ENCODE measurements at places on chromosomes 12 and 14.

DNA sequence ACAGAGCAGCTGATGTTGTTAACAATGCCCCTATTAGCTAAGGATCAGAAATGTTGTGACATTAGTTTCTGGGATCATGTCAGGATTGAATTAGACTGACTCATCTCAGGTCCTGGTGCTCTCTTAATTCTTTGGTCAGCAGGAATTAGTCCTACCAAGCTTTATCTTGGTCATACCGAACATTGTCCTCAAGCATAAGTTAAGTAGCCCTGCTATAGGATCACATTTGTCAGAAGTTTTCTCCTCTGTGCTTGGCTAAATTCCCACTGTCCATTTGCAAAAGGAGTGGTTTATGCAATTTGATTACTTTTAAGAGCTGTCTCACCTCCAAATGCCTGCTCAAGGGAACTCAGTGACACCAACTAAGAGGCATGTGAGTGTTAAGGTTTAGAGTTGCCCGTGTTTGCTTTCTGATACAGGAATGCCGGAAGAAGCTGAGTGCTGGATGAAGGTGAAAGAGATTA is 48.4 kb upstream of the IFNG-AS1 start:
- DNase-seq = no peak

DNA sequence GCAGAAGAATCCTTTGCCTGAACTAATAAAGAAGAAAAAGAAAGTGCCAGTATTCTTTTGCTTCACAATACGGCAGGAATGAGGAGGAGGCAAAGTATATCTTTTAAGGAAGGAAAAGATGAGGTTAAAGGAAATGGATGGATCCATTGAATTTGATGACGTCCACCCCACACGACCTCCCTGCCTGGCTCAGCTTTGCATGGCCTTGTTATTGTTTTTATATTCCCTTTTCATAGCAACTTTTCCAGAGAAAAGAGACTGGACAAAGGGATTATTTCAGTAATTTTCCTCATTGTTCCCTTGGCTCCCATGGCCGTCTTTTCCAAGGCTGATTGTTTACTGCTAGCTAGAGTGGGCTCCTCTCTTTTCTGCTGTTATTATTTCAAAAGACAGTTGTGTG is 123.2 kb upstream of the SEL1L start:
- DNase-seq = no peak

- DNase-seq = no peak
Measured at GRCh38 chr12:43728117-43728516, 30.5 kb downstream of the PUS7L start.

DNA sequence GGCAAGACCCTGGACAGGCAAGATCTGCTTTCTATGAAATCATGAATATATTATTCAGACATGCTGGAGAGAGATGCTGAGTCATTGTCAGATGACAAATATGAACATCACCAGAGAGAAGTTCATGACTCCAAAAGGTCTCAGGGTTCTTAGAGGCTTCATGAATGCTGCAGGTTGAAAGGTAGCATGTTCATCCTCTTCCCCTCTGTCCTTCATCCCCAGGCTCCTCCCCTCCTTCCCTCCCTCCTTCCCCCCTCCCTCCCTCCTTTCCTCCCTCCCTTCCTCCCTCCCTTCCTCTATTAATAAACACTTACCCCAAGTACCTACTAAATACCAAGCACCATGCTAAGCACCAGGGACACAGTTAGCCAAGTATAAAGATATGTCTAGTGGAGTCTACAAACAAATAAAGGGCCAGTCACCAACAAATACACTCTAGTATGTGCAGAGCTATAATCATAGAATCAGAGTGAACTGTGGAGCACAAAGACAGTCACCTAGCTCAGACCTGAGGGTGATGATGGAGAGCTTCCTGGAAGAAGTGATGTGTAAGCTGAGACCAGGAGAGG is 46.2 kb downstream of the RPH3A start:
- no peak for DNase-seq

DNA sequence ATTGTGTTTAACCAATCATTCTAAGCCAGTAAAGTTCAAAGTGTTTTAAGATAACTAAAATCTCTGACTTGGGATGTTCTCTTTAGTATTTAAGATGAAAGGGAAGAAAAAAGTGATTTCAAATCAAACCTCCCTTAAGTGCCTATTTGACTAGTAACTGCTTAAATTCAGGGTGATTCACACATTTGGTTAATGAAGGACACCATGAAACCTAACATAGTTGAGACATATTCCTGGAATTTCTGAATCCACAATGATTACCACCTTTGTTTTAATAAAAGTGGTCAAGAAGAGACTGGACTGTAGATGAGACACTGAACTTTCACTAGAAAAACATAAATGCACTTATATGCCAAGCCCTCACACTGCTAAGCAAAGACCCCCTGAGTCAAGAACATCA is 138.7 kb downstream of the MED13L start:
- DNase-seq = no peak

DNA sequence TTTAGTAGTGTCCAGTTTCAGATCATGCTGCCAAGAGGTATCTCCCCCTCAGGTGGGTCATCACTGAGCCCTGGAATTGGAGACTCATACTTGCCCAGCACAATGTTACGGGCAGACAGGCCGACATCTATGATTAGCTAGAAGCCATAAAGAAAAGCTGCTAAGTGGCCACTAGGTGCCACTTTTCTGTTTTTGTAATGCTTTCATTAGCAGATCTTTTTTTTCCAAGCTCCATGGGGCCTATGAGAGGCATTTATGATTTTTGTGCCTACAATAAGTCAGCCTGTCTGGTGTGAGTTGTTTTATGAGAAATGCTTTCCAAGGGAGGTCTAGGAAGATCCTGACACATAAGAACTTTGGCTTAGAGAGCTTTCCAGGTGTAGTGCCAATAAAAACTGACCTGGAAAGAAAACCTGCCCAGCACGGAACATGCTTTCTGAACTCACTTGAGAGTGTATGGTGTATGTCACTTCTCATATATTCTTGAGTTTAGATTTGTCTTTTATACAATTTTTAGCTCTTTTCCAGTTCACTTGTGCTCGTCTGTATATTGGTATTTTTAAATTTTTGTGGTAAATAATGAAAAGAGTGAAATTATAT is 21.8 kb upstream of the SMCO2 start:
- peak; percentile 34 for DNase-seq

DNA sequence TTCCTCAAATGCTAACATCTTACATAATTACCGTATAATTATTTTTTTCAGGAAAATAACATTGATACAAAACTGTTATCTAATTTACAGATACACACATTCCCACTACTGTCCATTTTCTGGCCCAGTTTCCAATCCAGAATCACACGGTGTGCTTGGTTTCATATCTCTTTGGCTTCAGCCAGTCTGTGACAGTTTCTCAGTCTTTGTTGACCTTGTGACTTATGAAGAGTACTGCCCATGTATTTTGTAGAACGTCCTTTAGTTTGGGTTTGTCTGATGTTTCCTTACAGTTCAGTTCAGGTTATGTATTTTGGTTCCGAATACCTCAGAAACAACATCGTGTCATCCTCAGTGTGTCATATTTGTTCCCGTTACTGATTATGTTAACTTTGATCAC is 16.2 kb downstream of the RXYLT1 start:
- no peak for DNase-seq

DNA sequence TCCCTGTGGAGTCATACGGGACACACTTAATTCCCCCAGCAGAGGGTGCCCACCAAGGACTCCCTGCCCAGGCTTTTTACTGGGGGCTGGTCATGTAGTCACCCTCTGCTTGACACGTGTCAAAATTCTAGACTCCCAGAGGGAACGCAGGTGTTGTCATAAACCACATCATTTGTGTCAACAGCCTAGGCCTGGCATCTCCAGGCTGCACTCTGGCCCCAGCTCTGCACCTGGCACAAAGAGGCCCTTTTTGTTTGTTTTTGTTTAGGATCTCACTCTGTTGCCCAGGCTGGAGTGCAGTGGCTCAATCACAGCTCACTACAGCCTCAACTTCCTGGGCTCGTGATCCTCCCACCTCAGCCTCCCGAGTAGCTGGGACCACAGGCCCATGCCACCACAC is 21.1 kb downstream of the BRI3BP start:
- DNase-seq = no peak

DNA sequence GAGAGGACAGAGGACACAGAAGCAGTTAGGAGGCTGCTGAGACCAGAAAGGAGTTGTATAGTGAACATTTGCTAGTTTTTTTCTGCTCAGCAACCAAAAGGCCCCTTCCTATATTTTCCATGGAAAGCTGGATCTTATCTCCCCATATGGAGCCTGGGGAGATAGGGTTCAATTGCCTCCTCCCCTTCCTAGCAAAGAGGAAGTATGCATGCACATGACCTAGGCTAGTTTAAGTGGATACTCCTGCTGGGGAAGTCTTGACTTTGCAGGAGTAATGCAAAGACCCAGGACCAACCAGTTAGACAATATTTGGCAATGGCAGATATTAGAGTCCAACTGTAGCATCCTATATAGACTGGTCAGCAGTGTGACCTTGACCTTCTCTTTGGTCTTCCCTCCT is 15.1 kb downstream of the CHD8 start:
- DNase-seq = no peak

DNA sequence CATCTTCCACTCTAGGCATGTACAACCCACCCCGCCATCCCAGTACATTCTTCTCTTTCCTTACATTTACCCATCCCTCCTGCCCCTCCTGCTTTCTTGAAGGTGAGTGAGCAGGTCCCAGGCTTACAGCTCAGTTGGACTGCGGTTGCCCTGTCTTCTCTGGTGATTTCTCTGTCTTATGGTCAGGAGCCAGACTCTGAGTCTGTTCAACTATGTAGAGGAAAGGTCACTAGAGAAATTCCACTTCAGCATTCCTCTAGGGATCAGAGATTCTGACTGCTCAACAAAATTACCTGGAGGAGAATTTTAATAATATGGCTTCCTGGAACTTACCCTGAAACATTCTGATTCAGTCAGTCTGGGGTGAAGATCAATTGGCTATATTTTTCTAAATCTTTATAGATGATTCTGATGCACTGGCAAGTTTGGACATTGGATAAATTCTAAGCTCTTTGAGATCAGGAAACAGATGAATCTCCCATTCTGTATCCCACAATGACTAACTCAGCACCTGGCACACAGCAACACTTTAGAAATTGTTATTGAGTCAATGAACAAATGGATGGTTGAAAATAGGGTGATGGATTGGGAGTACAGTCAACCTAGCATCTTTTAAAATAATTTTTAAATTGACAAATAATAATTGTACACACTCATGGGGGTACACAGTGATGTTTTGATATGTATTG is 128.6 kb upstream of the HIF1A start:
- DNase-seq = no peak

GRCh38 chr12:6277982-6278438 is 32.5 kb upstream of the PLEKHG6 start:
- no peak for DNase-seq

DNA sequence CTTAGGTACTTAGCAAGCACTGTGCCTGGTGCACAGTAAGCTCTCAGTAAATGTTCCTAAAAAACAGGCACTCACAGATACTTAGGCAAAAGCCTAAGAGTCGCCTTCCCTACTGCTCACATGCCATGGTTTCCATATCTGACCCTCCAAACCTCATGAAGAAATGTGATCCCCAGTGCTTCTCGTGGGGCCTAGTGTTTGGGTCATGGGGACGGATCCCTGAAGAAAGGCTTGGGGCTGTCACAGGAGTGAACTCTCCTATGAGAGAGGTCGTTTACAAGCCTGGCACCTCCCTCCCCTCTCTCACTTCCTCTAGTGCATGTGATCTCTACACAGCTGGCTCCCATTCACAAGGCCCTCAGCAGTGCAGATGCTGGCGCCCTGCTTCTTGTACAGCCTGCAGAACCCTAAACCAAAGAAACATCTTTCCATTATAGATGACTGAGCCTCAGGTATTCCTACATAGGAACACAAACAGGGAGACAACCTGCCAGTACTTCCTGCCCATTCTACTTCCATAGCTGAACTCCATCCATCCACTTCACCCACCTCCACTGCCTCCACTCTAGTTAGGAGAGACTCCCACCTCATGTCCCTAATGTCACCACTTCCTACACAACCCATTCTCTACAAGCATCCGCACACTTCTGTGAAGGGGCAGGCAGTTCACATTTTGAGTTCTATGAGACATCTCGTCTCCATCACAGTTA is 2.9 kb downstream of the SLC15A4 start:
- no peak for DNase-seq

GRCh38 chr14:69941768-69942742 is 62.8 kb downstream of the SMOC1 start:
- no peak for DNase-seq

DNA sequence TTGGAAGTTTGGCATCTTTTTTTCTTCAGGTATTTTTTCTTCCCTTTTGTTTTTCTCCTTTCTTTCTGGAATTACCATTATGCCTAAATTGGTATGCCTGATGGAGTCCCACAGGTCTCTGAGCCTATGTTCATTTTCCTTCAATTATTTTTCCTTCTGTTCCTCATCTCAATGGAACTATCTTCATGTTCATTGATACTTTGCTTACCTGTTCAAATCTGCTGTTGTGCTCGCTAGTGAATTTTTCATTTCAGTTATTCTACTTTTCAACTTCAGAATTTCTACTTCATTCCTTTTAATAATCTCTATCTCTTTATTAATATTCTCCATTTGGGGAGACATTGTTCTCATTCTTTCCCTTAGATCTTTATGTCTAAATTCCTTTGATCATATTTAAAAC is 15.4 kb upstream of the USP30 start:
- no peak for DNase-seq

GRCh38 chr12:88015825-88016224 is 13.4 kb downstream of the C12orf50 start:
- DNase-seq = no peak

GRCh38 chr12:126156806-126157574 is 1091.8 kb downstream of the AACS start:
- DNase-seq = no peak

DNA sequence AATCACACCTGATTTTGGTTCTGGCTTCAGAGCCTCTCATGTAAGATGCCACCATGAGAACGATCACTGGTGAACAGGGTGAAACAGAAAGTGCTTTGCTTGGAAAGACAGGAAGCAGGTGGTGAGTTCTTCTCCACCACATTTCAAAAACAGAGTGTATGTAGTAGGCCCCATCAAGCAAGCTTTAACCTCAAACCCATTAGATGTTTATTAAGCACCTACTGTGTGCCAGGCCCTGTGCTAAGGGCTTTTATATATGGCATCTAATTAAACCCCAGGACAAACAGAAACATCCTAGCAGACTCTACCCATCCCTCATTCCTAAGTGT is 47.8 kb upstream of the MED13L start:
- no peak for DNase-seq

GRCh38 chr12:104360983-104361707 is 57.6 kb downstream of the EID3 start:
- no peak for DNase-seq

- no peak for DNase-seq
Measured at GRCh38 chr14:68684466-68685418, 108.1 kb downstream of the ZFP36L1 start.

DNA sequence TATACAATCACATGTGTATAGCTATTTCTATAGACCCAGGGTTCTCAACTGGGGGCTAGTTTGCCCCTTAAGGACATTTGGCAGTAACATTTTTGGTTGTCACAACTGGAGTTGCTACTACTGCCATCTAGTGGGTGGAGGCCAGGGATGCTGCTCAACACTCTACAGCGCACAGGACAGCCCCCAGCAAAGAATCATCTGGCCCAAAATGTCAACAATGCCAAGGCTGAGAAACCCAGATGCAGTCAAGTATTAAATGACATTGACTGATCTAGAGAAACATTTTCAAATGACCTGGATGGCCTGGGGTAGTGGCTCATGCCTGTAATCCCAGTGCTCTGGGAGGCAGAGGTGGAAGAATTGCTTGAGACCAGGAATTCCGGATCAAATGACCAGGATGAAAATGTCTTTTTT is 5.8 kb downstream of the WSB2 start:
- DNase-seq = no peak

GRCh38 chr14:69620981-69621380 is 9.6 kb downstream of the SUSD6 start:
- DNase-seq = no peak

- DNase-seq = no peak
Measured at GRCh38 chr12:115984616-115985015, 292.9 kb downstream of the MED13L start.

All from right renal pelvis (tissue), 4 donors.